ENCODE measurements at places on chromosomes 6 and 20.

DNA sequence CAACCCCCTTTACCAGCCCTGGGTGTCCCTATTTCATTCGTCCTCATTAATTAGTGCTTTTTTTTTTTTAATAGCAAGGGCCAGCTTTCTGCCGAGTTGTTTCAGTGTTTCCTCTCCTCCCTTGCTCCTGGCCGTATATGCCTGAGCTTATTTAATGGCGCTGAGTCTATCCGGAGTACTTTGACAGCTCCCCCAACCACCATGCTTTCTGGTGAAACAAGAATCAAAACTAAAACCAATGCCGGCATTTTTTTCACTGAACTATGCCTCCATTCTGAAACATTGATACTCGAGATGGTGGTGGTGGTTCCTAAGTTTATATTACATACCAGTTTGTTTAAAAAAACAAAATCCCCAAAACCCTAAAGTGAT is 1.2 kb downstream of the DCBLD1 start:
- DNase-seq, result no peak

- no peak for DNase-seq
These were observed 671.7 kb upstream of the NRSN1 start for GRCh38 chr6:23454080-23454976.

DNA sequence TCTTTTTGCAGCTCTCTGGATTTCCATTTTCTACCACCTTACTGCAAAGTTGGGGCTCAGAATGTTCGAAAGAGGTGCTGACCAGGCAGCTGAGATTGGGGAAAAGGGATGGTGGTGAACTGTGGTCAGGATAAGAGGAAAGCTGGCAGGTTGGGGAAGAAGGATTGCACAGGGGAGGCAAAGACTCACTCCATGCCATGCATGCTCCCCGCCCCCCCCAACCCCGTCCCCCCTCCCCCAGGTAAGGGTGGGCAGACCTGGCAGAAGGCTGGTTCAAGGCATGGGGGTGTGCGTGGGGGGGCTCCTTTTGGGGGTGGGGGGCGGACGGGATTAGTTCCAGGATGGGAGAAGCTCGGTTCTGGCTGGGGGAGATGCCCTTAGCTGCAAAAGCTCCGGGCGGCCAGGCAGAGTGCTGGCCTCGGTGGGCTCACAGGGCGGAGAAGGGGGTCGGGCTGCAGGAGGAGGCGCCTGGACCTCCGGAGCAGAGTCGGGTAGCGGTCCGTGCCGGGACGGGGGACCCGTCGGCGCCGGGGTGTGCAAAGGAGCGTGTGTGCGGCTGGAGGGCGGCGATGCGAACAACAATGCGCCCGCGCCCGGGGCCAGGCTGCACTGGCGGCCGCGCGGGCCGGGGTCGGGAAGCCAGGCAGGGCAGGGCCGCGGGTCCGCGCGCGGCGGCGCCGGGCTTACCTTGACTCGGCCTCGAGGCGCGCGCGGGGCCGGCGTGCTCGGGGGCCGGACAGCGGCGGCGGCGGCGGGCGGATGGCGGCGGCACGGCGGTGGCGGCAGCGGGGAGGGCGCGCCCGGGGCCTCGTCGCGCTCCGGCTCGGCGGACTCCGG is 880 bp downstream of the ADNP start:
- peak; percentile 39 for DNase-seq

DNA sequence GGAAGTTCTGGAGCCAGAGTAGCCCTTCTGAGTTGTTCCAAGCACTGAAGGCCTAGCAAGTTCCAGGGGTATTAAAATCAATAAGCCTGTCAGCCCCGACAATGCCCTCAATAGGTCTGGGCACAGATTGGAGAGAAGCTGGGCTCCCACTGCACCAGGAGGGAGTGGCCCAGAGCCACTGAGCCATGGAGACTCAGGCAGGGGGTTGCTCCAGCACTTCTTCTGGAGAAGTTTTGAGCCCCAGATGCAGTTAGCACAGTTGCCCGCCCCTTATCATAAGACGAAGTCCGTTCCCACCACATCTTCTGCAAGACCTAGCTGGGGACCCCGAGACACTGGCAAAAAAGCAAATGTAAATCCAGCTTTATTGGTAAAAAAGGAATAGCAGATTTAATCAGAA is 13.0 kb downstream of the DEFB132 start:
- DNase-seq, result no peak

DNA sequence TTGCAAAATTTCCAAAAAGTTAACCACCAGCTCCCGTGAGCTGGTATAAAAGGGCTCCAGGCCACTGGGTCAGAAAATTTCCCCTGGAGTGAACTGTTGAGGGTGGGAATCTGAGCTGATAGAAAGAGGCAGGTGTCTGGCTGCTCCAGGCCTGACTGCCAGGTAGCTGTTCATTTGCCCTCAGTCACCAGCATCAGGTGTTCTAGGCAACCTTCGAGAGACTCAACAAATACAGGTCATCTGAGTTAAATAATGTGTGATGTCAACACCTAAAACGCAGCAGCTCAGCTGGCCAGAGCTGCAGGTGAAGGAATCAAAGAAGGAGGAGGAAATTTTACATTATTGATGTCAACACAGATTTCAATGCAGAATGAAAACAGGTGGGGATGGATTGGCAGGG is 46.7 kb downstream of the KCNK5 start:
- DNase-seq, result no peak

DNA sequence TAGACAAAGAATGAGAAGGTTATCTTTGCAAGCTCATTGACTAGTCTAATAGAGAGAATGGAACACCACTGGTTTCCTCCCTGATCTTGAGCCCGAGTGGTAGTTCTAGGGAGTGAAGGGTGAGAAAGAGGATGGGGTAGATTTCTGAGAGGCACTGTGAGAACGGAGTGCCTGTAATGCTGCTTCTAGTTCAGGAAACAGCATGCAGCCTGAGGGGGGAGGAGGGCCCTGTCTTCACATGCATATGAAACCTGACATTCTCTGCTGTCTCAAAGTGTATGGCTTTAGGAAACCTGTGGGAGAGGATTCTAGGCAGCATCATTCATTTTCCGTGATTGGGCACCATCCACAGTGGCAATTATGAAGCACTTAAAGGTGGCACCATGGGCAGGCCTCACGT is 259.4 kb upstream of the MAN1A1 start:
- no peak for DNase-seq

DNA sequence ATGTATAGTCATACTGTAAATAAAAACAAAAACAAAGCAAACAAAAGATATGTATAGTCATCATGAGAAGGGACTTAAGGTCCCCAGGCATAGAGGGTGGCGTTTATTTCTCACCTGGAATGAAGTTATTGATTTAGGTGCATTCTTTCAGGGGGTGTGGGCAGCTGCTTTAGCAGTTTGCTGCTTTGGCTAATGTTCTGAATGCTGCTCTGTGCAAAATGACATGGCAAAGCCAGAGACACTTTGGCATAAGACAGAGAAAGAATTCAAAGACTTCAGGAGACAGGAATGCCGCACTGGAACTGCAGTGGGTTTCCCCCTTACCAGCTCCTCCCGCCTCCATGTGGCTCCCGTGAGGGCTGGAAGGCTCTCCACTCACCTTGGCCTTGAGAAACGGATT is 36.4 kb upstream of the NELFCD start:
- no peak for DNase-seq

GRCh38 chr6:157962601-157963302 is 18.9 kb upstream of the SYNJ2 start:
- DNase-seq, result peak; percentile 76

DNA sequence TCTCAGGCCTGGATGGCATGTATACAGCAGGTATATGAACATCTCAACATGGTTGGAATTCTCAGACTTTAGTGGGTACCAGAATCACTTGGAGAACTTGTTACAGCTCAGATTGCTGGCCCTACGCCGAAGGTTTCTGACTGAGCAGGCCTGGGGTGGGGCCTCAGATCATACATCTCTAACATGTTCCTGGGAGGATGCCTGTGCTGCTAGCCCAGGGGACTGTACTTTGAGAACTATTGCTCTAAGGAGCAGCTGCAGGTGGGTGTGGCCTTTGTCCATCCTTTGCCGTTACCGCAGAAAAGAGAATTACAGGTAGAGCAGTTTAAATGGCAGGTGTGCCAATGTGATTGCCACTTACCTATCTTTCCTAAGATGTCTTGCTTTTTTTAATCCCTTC is 310.5 kb upstream of the JAG1 start:
- DNase-seq, result no peak

GRCh38 chr6:30954631-30955366 is 14.0 kb downstream of the MUCL3 start:
- DNase-seq, result no peak

GRCh38 chr20:13119583-13119982 is 101.5 kb upstream of the ISM1 start:
- DNase-seq, result peak; percentile 72

DNA sequence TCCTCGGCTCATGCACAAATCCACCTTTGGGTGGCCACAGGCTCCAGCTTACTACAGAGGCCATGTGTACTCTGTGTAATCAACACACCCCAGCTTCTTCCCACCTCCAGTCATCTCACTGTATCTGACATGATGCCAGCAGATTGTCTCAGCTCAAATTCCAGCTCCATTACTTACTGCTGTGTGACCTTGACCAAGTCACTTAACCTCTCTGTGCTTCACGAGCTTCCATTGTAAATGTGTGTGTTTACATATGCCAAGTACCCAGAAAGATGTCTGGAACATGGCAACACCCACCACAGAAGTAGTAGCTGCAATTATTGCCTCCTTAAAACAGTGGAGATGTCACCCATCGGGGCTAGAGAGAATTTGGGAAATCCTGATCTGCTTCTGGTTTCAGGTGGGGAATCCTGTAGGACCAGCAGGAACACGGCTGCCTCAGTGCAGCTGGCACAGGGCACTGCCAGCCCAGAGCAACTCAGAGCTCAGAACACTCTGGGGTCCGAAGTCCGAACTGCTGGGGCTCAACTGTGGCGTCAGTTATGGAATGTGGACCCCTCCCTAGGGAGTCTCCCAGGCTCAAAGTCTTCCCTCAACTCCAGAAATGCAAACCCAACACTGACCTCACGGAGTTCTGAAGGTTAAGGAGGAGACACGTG is 21.2 kb upstream of the HLA-B start:
- no peak for DNase-seq

- DNase-seq, result no peak
These were observed 93.3 kb upstream of the MARCKS start for GRCh38 chr6:113763876-113764275.

- peak; percentile 34 for DNase-seq
These were observed 17.6 kb upstream of the SNAI1 start for GRCh38 chr20:49964964-49965780.

GRCh38 chr20:41222703-41223102 is 85.4 kb downstream of the PLCG1 start:
- no peak for DNase-seq

DNA sequence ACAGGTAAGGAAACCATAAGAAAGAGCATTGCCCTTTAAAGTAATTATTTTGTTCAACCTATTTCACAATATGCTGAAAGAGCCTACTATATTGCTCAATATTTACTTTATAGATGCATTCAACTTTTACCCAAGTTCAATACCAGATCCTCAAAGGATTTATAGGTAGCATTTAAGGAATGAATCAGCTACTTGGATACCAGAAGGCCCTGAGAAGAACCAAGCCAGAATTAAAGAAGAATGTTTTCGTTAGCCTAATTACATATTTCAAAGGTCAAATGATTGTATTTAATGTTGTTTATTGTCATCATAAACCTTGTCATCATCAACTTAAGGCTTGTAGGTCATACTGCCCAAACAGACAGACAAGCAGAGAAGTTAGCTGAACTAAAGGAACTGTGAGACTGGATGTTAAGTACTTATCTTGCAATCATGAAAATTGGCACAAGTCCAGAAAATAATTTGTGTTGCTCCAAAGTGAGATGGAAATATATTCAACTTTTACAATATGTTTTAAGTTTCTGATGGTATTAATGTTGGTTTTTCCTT is 636.7 kb downstream of the RFPL4B start:
- no peak for DNase-seq

GRCh38 chr6:123418071-123418470 is 218.7 kb downstream of the TRDN start:
- no peak for DNase-seq

DNA sequence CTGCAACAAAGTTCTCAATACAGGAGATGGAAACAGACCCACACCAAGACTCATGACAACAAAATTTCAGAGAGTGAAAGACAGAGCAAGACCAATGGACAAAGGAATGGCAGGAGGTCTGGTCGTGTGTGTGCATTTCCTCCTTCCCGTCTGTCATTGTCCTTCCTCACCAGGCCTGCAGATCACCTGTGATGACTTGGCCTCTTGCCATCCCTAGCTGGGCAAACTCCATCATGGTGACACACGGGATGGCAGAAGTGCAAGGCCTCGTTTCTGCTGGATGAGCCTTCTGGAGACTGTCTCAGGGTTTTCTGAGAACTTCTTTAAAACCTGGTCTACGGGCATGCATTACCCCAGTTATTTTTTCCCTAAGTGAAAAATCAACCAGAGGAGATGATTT is 49.2 kb downstream of the RPP21 start:
- no peak for DNase-seq

DNA sequence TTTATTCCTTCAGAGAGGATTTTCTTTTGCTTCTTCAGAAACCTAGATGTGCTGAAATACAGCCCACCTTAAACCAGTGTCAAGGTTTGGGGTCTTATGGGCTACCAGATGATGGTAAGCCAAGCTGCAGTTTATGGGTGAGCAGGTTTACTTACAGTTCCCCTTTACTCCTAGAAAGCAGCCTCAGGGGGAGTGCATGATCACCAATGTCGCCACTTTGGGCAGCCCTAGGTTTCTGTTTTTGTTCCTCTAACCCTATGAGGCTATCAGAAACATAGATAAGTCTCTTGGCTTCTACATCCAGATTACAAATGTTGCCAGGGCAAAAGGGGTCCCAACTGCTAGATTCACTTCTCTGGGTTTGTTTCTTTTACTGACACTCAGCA is 67.2 kb downstream of the TRIM27 start:
- no peak for DNase-seq

DNA sequence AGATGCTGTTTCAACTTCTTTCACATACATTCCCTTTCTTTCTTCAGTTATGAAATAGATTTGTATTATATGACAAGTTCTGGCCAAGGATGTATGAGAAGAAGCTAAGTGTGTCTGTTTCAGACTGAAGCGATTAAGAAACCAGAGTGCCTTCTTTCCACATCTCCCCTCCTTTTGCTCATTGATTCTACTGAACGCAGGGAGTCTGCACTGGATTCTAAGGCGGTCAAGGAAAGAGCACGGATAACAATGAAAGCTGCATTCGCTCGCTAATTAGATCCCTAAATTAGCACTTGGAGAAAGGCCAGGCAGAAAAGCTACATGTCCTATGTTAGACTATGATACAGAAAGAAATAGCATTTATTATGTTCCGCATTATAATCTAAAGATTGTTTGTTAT is 267.7 kb downstream of the HAO1 start:
- DNase-seq, result no peak

- no peak for DNase-seq
These were observed 217.9 kb upstream of the MOCS1 start for GRCh38 chr6:40152196-40152595.

GRCh38 chr6:71033890-71034289 is 77.0 kb upstream of the B3GAT2 start:
- DNase-seq, result no peak
